Endothelial cell of umbilical vein (primary cell): ENCODE measurements at places on chromosomes 12 and 14. TPM values are rescaled to one million over a fixed set of nuclear protein-coding genes. Genes with fewer than 3 reads are reported as not detected.

GRCh38 chr14:100436745-100437406 lies 113.7 kb downstream of the SLC25A47 start:
- DNase-seq, result no peak
- no peak overlapping the region for H3K27ac ChIP-seq
- no peaks in the 10 kb centered on the region for H3K36me3 ChIP-seq
- H3K4me1 ChIP-seq, result peaks cover 5% of the 10 kb centered on the region
- H3K27me3 ChIP-seq, result no peaks in the 10 kb centered on the region
- no peak overlapping the region for H3K4me3 ChIP-seq

DNA sequence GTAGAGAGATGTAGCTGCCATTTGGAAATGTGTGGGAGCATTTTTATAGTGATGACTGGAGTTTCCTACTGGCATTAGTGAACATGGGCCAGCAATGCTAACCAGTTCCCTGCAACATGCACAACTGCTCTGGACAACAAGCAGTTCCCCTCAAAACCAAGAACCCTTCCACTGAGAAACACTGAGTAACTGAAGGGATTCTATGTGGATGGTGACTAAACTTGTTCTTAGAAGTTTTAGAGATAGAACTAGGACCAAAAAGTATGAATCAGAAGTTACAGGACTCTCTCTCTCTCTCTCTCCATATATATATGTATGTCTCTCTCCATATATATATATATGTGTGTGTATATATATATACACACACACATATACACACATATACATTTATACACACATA lies 7.9 kb downstream of the SERPINA10 start:
- no peak overlapping the region for H3K27ac ChIP-seq
- no peak for DNase-seq
- no peak overlapping the region for H3K4me3 ChIP-seq
- no peaks in the 10 kb centered on the region for H3K4me1 ChIP-seq
- H3K27me3 ChIP-seq, result no peaks in the 10 kb centered on the region

The COX8C gene
- polyA plus RNA-seq, result not detected in 2 replicates

The DLGAP5 gene
- 5.4 and 8.3 TPM in 2 replicates for polyA plus RNA-seq

The DPF3 gene
- polyA plus RNA-seq, result 1.5 and 2.4 TPM in 2 replicates
